ENCODE measurements at places on chromosomes 4 and X.
A peak's percentile ranks its signal among the peaks of the same experiment; 100 is the strongest.

GRCh38 chr4:139915037-139915436 is 238.9 kb downstream of the MAML3 start:
- no peak for DNase-seq

DNA sequence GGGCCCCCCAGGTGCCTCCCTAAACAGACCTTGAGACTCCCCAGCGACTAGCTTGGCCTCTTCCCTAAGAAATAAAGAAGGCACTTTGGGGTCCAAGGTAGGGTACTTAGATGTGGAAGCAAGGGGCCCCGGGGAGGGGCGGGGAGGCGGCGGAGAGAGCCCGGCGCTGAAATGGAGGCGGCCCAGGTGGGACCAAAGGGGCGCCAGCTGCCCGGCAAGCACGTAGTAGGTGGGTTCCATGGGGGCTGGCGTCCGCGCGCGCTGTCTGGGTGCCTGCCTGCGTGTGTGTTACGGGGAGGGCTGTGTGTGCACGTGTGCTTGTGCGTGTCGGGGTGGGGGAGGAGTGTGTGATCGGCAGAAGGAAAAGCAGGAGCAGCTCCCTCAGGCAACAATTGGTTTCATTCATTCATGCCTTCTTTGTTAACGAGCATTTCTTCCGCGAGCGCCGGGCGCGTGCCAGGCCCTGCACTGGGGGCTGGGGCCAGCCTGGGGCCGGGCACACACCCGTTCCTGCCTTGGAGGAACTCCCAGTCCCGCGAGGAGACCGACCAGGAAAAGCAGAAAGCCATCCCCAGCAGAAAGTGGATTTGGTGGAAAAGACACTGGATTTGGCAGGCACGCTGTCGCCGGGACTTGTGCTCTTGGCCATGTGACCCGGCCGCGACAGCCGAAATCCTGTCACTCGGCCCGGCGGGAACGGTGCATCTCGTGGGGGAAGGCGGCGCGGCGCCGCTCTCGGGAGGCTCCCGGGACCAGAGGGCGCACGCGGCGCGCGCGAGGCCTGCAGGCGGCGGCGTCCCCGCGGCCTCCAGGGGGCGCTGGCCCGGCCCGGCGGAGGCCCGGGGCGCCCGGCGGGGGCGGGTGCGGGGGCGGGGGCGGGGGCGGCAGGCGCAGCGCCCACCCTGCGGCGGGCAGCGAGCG is 3.3 kb upstream of the DUSP9 start:
- peak; percentile 41 for DNase-seq

DNA sequence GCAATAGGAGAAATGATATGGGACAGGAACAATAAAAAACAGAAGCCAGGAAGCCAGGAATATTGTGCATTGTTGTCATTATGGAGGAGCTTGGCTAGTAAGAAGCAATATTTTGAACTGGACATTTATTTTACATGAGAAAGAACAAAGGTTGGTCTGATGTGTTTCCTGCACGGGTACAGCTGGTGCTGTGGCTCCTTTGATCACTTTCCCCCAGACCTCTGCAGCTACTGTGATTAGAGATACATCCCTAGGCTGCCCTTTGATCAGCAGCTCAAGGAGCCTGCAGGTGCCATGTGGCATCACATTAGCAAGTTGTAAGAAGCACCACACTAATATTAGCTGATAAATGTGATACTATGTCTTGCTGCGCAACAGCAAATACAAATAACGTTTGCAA is 2.5 kb downstream of the PDGFC start:
- DNase-seq: no peak

DNA sequence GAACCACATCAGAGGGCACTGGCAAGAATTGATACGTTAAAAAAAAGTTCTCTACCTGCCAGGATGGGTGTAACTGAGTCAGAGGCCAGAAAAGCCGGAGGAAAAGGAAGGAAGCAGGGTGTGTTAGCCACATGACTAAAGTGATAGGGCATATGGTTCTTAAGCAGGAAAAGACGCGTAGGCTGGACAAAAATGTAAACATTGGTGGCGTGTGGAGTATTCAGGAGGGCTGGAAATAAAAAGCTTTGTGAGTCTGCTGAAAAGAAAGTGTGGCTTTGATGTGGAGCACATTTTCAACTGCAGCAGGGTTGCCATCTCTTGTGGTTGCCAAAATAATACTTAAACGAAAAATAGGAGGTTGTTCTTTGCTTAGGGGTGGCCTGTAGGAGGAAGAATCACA is 186.5 kb upstream of the RPL34 start:
- DNase-seq: peak; percentile 59

DNA sequence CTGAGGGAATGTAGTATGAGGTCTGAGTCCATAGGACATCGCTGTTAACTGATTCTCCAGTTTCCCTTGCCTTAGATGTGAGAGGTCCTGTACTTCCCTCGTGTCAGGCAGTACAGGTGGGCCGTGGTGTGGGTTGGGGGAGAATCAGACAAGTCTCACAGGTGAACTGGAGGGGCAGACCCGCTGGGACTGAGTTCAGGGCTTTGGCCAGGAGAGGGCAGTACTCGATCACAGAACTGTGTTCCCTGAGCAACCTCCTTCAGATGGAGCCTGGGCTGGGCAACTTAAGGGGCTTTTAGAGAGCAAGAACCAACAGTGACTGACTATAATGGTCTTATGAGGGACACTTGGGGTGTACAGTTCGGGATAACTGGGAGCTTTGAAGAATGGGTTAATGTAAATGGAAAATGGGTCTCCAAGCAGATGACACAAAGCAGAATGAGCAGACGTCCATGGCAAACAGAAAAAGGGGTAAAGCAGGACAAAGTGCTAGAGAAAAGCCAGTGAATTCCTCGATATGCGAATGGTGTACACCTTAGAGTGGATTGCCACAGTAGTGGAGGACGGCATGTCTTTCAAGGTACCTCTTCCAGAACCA is 83.6 kb downstream of the CCNG2 start:
- DNase-seq: peak; percentile 76

DNA sequence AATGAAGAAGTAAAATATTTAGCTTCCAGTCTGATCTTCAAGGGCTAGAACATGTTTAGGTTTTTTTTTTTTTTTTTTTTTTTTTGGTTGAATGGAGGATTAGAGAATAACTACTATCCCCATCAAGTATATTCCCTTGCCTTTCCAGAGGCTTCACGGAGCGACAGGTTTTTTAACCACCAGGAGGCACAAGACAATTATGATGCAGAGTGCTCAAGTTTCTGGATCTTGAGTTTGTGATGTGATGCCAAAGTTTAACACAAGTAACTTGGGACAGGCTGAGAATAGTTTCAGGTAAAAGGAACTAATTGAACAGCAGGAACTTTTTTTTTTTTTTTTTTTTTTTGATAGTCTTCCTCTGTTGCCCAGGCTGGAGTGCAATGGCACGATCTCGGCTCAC is 30.3 kb downstream of the CCNI start:
- peak; percentile 53 for DNase-seq

- no peak for DNase-seq
Measured at GRCh38 chrX:118189628-118190027, 73.0 kb upstream of the KLHL13 start.

- peak; percentile 80 for DNase-seq
Measured at GRCh38 chr4:98657531-98658286, 702 bp downstream of the TSPAN5 start.

DNA sequence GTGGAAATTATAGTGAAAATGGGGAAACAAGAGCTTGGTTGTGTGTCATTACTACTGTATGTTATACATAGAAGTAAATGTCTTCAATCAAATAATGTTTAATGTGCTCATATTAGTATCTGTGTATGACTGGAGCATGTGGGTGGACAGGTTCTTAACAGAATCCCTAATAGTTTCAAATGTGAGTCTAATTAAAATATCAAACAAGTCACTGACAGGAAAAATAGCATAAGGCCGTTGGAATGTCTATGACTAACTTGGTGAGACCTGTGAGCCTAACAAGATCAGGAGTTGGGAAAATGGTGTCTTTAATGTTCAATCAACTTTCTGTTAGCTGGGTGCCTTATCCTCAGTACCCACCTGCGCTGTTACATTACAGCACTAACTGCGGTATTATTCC is 6.2 kb upstream of the CXCL3 start:
- DNase-seq: peak; percentile 57

DNA sequence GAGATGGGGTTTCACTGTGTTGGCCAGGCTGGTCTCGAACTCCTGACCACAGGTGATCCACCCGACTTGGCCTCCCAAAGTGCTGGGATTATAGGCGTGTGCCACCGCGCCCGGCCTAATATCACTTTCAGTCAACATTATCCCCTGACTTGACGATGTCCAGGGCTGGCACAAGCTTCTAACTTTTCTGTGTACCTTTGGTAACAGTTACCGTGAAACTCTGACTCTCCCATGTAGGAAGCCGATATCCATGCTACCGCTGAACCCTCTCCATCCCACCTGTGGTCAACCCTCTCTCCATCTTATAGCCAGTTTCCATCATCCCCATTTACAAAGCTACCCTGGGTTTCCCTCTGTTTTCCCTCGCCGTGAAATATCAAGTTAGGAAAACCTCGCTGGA is 77.5 kb downstream of the CRLF2 start:
- DNase-seq: no peak

GRCh38 chr4:88604978-88605678 is 12.8 kb downstream of the HERC3 start:
- DNase-seq: no peak

- no peak for DNase-seq
Measured at GRCh38 chrX:129724754-129725153, 14.0 kb upstream of the XPNPEP2 start.

GRCh38 chr4:144787365-144788258 is 141.7 kb downstream of the HHIP start:
- DNase-seq: peak; percentile 51

DNA sequence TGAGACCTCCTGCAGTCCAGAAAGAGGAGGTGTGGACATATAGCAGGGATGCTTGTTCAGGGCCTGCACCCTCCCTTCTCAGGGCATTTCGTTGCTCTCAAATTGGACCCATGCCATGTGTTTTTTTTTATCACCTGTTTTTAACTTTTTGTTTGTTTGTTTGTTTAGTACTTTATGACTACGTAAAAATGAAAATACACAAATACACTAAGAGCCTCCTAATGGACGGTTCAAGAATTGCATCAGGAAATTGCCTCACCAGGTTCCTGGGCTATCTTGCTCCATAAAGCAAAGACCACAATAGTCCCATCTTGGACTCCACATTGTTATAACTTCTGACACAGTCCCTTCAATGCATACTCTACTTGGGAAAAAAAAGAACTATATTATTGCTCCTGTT is 1685.9 kb upstream of the TENM3 start:
- no peak for DNase-seq

DNA sequence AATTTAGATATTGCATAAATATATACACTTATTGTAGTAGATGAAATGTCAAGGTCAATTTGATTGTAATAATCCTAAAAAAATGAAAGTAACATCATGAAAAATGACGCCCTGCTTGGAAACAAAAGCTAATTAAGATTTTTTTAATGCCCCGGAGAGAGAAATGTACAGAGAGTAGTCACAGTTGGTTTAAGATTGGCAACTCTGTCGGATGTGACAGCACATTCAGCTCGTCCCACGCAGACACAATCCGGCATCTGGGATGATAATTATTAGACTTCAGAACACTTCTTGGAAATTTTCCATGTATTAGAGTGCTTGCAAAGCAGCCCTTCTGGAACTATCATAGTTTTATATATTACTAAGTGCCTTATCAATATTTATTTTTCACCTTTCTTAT is 478.0 kb downstream of the PDHA2 start:
- no peak for DNase-seq

- DNase-seq: peak; percentile 94
Measured at GRCh38 chr4:56995525-56995924, 16.8 kb downstream of the POLR2B start.

DNA sequence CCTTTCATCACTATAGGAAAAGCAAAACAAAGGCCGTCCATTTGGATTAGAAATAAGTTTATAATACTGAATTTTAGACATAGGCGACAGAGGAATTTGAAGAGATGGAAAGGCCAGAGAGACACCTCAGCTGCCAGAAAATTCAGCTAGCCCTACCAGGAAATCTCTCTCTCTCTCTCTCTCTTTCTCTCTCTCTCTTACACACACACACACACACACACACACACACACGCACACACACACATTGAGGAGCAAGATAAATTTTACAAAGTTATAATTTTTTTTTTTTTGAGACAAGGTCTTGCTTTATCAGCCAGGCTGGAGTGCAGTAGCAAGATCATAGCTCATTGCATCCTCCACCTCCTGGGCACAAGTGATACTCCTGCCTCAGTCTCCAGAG is 1.4 kb downstream of the XK start:
- DNase-seq: no peak

- DNase-seq: no peak
Measured at GRCh38 chr4:154939851-154940250, 158.8 kb downstream of the RBM46 start.

- peak; percentile 74 for DNase-seq
Measured at GRCh38 chr4:184825141-184825895, 450 bp downstream of the ACSL1 start.

GRCh38 chr4:6470502-6471306 is 1.7 kb downstream of the PPP2R2C start:
- peak; percentile 63 for DNase-seq

DNA sequence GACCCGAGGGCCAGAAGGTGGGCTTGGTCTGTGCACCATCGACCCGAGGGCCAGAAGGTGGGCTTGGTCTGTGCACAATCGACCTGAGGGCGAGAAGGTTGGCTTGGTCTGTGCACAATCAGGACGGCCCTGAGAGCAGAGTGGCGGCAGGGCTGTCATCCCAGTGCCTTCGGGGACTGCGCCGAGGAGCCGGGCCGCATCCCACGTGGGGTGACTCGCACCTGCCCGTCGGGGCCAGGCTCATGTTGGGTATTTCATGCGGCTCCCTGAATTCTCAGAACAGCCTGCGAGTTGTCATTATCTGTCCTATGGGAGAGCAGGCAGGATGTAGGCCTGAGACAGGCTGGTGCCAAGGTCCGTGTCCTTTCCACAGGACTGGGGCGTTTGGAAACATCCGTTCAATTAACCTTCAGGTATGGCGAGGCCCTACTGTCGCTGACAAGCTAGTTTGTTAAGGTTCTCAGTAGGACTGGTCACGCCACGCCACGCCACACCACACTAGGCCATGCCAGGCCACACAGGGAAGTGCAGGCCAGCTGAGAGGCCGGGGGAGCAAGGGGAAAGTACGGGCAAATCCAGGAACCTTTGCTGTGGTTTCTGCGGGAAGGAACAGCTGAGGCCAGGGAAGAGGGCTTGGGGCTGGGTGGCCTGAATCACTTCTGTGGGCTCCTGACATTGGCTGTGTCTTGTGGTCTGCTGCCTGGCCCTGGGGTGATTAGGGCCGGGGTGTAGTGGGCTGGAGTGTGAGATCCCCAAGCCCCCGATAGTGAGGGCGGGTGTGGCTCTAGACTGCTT is 182.9 kb downstream of the AFAP1 start:
- DNase-seq: no peak
